DMS153 (cell line): ENCODE measurements at places on chromosomes 16 and 17.
A peak's percentile ranks its signal among the peaks of the same experiment; 100 is the strongest.

GRCh38 chr17:3639981-3640596, 3.5 kb downstream of the CTNS start:
- DNase-seq: no peak

GRCh38 chr17:58605986-58606385, 85.9 kb downstream of the TEX14 start:
- DNase-seq: no peak

GRCh38 chr17:35978346-35978745, 3.0 kb downstream of the CCL16 start:
- DNase-seq: no peak

- no peak for DNase-seq
Measured at GRCh38 chr17:65660947-65661346, 99.5 kb upstream of the AXIN2 start.

GRCh38 chr16:65126845-65127624, 5.2 kb upstream of the CDH11 start:
- no peak for DNase-seq

DNA sequence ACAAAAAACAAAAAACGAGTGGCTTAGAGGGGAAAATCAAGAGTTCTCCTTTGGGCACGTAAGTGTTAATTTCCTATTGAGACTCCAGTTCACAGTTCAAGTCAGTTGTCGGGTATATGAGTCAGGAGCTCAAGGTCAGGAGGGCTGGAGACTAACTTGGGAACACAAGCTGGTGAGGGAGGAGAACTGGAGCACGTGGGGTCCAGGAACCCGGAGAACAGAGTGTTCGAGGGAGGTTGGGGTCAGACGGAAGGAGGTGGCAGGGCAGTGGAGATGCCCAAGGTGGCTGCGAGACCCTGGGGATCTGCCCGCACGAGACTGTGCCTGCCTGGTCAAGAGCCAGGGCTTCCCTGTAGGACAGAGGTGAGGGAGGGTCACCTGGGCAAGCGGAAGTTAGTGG, 12.0 kb downstream of the ALDH3A1 start:
- no peak for DNase-seq

- DNase-seq: no peak
Measured at GRCh38 chr16:70349783-70350182, 3.1 kb downstream of the DDX19A start.

DNA sequence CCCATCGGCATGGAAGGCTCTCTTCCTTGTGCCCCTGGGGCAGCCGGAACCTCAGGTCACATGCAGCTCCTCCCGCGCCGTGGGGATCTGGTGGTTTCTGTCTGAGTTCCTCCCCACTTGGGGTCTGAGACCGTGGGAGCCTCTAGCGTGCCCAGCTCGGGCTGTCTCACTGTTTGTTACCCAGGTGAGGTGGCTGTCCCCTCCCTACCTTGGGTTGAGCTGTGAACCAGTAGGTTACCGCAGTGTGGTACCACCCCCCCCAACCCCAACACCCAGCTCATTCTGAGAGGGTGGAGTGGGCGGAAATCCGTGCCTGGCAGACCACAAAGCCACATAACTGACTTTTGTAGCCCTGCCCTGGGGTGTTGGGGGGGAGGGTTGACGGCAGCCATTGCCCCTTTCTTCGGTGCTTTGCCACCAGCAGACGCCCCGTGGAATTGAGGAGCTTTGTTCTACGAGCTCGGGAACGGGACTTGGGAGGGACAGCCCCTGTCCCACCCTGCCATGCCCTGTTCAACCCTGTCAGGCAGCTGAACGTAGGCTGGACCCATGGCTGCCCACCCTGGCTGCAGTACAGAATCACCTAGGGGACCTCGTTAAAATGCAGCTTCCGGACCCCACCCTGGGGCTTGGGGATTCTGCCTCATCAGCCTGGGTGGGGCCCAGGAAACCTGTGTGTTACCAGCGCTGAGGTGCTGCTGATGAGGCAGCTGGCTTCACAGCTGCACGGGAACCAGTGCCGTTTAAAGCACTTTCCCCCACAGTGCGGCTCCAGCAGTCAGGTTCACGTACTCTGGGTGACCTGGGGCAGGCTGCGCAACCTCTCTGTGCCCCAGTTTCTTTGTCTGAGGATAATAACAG, 18.5 kb downstream of the RAP1GAP2 start:
- DNase-seq: no peak

DNA sequence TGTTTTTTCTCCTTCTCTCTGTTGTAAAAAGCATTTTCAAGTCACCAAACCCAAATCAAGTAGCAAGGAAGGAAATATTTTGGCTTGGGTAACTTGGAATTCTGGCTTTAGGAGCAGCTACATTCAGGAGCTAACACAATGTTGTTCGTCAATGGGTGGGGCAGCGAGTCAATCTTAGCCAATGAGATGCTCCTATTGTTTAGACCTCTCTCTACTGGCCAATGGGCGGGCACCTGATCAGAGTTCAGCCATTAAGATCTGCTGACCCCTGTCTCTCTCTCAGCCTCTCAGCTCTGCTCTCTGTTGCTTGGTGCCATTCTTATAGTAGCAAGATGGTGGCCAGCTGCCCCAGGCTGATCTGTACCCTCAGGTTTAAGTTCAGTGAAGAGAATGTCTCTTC, 83.2 kb downstream of the IRX3 start:
- DNase-seq: no peak

GRCh38 chr16:30120340-30121105, 2.5 kb downstream of the MAPK3 start:
- DNase-seq: no peak

GRCh38 chr16:54049591-54050458, 236.8 kb downstream of the IRX3 start:
- no peak for DNase-seq

GRCh38 chr17:27747462-27748359, 52.6 kb downstream of the NOS2 start:
- DNase-seq: no peak

DNA sequence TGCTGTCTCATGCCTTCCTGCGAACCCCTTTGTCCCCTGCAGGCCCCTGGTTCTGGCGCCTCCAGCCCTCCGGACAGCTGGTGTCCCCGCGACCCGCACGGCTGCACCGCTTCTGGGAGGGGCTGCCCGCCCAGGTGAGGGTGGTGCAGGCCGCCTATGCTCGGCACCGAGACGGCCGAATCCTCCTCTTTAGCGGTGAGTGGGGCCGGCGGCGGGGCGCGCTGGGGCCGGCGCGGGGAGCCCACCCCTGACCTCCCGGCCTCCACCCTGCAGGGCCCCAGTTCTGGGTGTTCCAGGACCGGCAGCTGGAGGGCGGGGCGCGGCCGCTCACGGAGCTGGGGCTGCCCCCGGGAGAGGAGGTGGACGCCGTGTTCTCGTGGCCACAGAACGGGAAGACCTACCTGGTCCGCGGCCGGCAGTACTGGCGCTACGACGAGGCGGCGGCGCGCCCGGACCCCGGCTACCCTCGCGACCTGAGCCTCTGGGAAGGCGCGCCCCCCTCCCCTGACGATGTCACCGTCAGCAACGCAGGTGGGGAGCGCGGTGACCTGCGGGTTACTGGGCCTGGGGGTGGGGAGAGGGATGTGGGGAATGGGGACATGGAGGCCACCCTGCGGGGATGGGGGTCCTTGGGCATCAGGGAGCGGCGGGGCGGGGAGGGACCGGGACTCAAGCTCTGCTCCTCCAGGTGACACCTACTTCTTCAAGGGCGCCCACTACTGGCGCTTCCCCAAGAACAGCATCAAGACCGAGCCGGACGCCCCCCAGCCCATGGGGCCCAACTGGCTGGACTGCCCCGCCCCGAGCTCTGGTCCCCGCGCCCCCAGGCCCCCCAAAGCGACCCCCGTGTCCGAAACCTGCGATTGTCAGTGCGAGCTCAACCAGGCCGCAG, 7.1 kb upstream of the IL32 start:
- DNase-seq: peak; percentile 8

DNA sequence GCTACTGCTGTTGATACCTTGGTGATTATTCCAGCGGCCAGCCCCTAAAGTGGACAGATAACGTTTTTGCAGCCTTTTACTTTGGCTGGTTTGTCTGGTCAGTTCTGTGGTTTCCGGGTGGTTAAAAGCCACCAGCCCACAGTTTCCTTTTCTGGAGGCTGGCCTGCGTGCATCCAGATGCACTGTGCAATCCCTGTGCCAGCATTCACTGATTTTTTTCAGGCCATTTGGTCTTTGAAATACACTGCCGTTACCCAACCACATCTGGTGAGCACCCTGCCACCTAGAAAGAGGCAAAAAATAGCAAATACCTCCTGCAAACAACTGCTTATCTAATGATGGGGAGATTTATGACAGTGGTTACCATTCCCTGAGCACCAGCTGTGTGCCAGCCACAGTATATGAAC, 797 bp downstream of the NUDT7 start:
- DNase-seq: no peak

DNA sequence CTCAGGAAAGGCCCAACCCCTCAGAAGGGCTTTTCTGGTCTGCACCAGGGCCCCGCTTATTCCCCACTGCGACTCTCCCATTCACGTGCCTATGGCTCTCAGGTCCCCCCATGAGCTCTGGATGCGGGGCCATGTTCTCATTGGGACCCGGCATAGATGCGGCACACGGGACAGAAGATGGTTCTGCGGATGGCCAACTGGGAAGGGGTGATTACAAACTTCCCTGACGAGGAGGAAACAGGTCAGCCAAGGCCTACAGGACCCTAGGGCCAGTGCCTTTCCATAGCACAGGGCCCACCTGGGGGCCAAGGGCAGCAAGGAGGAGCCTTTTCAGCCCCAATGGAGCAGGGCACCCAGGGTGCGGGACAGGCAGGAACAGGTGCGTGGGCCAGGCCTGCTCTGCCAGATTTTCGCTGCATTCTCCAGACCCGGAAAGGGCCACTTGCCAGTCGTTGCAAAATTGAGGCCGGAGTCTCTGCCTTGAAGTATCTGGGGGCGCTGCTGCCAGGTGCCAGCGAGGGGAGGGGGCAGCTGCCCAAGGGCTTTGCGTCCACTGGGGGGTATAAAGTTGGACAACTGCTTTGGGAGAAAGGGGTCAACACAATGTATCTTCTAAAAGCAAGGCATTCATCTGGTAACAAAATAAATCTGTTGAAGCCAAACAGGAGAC, 20.5 kb downstream of the SLC7A5 start:
- DNase-seq: no peak

DNA sequence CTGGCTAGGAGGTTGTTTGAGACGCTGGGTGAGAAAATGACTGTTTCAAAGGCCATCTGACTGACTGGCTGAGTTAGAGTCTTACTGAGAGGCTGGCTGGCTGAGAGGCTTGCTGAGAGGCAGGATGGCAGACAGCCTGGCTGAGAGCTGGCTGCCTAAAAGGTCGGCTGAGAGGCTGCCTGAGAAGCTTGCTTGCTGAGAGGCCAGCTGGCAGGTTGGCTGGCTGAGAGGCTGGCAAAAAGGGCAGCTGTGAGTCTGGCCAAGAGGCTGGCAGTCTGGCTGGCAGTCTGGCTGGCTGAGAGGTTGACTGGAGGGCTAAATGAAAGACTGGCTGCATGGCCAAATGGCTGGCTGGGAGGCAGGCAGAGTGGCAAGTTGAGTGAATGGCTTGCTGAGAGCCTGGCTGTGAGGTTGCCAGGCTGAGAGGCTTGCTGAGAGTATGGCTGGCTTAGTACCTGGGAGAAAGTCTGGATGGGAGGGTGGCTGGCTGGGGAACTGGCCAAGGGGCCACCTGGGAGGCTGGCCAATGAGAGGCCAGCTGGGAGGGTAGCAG, 35.3 kb upstream of the ACSM2B start:
- peak; percentile 44 for DNase-seq

- DNase-seq: no peak
Measured at GRCh38 chr16:53752560-53752959, 48.6 kb downstream of the FTO start.

GRCh38 chr16:86075839-86076440, 177.0 kb downstream of the IRF8 start:
- no peak for DNase-seq

DNA sequence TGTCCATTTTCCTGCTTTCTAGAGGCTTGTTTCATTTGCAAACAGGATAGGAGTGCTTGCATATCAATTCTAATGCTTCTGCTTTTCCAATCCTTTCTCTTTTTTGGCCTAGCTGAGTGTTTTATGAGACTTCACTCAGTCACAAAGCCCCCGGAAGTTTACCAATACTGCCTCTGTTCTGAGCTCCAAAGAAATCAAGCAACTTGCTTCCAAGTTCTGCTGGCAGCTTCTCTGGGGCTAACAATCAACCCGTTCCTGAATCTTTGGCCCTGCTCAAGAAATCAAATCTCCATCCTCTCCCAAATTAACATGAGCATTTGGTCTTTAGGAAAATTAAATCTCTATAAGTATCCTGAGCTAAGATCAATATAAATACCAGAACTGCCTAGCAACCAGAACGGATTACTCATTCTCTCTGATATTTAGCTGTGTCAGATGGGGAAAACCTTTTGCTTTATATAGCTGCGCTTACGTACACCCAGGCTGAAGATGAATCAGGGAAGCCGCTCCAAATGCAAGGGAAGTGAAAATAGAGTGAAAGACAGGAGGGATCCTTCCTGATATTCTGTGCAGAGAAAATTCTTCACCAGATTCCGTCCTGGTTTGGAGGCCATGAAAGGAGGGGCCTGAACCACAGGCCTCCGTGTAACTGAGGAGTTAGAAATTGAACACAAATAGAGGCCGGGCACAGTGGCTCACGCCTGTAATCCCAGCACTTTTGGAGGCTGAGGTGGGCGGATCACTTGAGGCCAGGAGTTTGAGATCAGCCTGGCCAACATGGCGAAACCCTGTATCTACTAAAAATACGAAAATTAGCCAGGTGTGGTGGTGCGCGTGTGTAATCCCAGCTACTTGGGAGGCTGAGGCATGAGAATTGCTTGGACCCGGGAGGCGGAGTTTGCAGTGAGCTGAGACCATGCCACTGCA, 23.3 kb upstream of the GRB2 start:
- DNase-seq: no peak

GRCh38 chr16:28873543-28874201, 4.6 kb upstream of the ATP2A1 start:
- DNase-seq: no peak

- no peak for DNase-seq
Measured at GRCh38 chr16:31273676-31274075, 13.9 kb downstream of the ITGAM start.

GRCh38 chr16:15811481-15812400, 45.1 kb downstream of the MYH11 start:
- peak; percentile 39 for DNase-seq

GRCh38 chr16:85465328-85466303, 147.5 kb upstream of the GSE1 start:
- DNase-seq: peak; percentile 33

GRCh38 chr16:21614896-21615295, 15.5 kb downstream of the METTL9 start:
- no peak for DNase-seq

GRCh38 chr17:82003411-82004381, 19.0 kb downstream of the CENPX start:
- DNase-seq: no peak

- no peak for DNase-seq
Measured at GRCh38 chr17:75478508-75478907, 22.1 kb downstream of the TMEM94 start.

GRCh38 chr17:50188531-50188920, 12.9 kb downstream of the COL1A1 start:
- no peak for DNase-seq

DNA sequence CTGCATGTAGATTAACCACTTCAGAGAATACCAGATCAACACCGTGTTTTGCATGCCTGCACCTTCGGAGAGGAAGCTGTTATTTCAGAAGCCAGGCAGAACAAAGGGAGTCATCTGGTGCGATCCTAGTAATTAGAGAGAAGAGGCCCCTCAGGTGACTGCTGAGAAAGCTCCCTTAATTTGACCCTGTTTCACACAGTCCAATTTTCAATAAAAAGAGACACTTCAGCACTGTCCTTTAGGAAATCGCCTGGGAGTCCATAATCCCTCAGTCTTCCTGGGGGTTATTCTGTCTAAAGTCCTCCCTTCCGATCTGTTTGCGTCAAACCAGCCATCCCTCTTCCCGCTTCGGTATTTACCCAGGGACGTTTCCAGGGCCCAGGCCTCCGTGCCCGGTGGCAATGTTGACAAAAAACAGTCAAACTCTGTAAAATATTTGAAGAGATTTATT, 23.4 kb upstream of the TNRC6C start:
- DNase-seq: no peak
